NCI-H1092 treated with DMSO at 0.1 percent for 48 hours (cell line): ENCODE measurements at places on chromosomes 1 and 21.

GRCh38 chr1:57868908-57869307, 445.0 kb upstream of the DAB1 start:
- DNase-seq: no peak

DNA sequence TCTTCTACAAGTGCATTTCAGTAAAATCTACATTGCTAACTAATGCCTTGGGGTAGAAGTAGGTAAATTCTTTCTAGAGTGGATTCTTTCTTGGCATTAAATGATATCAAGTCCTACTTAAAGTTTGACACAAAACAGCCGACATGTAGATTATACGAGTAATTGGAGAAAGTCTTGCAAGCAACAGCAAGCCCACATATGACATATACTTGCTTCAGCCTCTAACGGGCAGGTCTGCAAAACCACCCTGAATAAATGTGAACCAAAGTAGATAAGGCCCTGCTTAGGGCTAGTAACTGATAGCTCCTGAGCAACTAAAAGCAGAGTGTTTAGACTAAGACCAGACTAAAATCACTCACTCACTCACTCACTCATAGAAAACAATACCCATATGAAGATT, 203.2 kb downstream of the LTN1 start:
- no peak for DNase-seq

DNA sequence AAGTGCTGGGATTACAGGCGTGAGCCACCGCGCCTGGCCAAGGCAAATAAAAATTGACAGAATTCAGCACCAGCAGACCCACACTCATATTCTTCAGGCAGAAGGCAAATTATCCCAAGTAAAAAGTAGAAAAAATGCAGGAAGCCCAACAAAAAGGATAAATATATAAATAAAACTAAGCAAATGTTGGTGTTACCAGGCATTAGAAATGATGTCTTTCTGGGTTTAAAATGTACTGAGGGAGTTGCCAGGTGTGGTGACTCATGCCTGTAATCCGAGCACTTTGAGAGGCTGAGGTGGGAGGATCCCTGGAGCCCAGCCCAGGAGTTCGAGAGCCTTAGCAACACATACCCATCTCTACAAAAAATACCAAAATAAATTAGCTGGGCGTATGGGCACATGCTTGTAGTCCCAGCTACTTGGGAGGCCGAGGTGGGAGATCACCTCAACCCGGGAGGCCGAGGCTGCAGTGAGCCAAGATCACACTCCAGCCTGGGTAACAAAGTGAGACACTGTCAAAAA, 6.3 kb downstream of the INTS11 start:
- DNase-seq: peak; percentile 30

DNA sequence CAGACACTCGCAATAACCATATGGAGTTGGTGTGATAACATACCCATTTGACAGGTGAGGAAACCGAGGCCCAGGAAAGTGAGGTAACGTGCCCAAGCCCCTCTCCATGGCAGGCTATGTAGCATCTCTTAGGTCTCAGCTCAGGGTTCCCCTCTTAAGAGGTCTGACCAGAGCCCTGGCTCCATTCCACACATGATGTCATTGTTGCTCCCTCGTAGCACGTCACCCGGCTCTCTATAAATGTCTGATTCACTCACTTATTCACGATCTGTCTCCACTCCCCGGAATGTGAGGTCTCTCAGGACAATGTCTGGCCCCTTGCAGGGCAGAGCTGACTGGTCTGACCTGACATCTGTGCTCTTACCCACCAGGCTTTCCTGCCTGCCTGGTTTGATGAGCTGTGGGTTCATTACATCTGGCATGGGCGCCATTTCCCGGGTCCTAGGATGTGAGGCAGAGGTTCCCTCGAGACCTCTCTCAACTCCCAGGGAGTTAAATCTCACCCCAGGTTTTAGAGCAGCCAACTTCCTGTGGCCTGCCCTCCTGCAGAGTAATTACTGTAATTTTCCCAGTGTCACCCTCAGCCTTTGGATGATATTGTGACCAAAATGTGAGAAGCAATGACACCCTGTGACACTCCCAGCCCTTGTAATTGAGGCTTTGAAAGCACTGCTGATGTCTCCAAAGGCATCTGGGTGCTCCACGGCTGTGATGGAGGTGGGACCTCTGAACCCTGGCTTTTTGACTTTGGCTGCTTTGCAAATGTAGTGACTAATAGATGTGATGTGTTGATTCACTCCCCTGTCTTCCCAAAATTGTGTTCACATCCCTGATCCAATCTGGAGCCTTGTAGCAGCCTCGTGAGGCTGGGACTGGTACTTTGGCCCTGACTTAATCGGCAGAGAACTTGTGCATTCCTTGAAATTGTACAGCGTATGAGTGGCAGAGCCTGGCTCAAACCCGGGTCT, 10.6 kb downstream of the ACTL8 start:
- DNase-seq: no peak

GRCh38 chr1:162846256-162847212, 14.4 kb downstream of the CCDC190 start:
- DNase-seq: no peak

GRCh38 chr1:15261155-15262002, 14.4 kb downstream of the FHAD1 start:
- no peak for DNase-seq

GRCh38 chr1:20696397-20697333, 21.1 kb downstream of the KIF17 start:
- DNase-seq: peak; percentile 94

DNA sequence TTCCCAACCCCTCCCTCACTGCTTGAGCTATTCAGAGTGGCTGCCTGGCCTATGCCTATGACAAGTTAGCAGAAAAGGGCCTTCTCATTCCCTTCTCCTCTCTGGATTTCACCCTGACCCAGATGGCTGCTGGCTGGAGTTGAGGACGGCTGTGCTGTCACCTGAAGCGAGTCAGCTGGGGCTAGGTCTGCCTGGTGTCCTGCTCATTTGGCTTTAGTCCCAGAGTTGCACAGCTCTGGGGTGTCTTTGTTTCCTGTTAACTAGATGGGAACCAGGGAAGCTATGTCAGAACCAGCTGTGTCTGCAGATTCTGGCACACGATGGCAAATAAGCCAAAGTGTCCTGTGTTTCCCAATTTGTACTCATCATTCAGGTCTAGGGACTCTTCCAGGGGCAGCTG, 52.9 kb downstream of the CNIH3 start:
- DNase-seq: peak; percentile 9

GRCh38 chr1:156560585-156561163, 11.7 kb downstream of the IQGAP3 start:
- no peak for DNase-seq

- no peak for DNase-seq
These were observed 41.1 kb upstream of the IL20 start for GRCh38 chr1:206824331-206824730.
